Stimulated activated CD4-positive, alpha-beta T cell treated with anti-CD3 and anti-CD28 coated beads, Interleukin-1b, Interleukin-23, amount 100 ng/mL, for 1 hour (primary cell): ENCODE measurements at places on chromosomes 2 and 18.

GRCh38 chr18:5969355-5969988, 74.2 kb upstream of the TMEM200C start:
- DNase-seq = no peak

- DNase-seq = no peak
Measured at GRCh38 chr2:133794114-133794513, 225.9 kb upstream of the NCKAP5 start.

DNA sequence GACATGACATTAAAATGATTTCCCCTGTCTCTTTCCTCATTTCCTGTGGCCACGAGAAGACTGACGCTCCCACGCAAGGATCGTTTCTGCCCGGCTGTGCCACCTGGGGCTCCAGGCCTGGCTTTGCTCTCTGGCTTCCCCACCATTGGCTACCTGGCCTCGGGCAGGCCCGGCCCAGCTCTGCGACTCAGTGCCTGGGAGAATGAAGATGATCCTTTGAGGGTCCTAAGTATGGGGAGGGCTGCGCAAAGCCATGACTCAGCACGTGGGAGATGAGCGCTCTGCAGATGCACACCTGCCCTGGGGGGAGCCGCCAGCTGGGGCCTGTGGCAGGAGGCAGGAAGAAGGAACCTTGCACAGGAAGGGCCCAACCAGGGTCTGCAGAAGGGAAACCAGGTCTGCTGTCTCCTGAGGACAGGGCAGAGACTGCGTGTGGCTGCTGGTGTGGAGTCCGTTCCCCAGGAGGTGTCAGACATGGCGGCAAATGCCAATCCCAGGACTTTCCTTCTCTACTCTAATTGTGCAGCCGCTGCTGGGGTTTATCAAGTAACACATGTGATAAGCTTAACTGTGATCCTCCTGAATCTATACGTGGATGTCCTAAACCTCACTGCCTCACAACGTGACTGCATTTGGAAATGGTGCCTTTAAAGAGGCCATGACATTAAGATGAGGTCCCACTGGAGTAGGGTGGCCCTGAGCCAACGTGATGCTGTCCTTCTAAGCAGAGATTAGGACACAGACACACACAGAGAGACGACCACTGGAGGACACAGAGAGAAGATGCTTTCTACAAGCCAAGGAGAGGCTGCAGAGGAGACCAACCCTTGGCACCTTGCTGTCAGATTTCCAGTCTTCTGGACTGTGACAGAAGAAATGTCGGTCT, 32.9 kb downstream of the MBP start:
- no peak for DNase-seq

GRCh38 chr18:55651236-55651635, 63.2 kb upstream of the TCF4 start:
- DNase-seq = no peak

GRCh38 chr2:46521215-46521683, 41.9 kb downstream of the TMEM247 start:
- no peak for DNase-seq

DNA sequence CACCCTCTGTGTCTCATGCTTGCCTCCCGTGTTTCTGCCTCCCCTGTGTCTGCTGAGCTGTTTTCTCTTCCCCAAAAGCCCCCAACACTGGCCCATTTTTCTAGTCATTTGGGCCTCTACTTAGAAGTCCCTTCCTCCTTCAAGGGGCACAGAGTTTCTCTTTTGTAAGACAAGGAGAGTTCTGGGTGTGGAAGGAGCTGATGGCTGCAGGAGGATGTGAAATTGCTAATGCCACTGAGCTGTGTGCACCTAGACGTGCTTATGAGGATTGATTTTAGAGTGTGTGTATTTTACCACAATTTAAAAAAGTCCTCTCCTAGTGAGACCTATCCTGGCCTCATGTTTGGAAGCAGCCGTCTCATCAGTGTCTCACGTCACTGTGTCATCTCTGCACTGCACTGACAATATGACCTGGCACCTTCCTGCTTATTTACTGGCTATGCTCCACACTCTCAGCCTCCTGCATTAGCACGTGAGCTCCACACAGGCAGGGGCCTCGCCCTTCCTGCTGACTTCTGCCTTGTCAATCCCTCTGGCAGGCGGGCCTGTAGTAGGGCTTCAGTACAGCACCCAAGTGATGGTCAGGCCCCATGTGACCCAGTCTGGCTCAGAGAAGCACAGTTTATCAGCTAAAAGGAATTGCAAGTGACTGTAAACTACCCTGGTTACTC, 8.0 kb upstream of the MBP start:
- no peak for DNase-seq

GRCh38 chr2:25270061-25270460, 71.7 kb downstream of the DNMT3A start:
- no peak for DNase-seq

DNA sequence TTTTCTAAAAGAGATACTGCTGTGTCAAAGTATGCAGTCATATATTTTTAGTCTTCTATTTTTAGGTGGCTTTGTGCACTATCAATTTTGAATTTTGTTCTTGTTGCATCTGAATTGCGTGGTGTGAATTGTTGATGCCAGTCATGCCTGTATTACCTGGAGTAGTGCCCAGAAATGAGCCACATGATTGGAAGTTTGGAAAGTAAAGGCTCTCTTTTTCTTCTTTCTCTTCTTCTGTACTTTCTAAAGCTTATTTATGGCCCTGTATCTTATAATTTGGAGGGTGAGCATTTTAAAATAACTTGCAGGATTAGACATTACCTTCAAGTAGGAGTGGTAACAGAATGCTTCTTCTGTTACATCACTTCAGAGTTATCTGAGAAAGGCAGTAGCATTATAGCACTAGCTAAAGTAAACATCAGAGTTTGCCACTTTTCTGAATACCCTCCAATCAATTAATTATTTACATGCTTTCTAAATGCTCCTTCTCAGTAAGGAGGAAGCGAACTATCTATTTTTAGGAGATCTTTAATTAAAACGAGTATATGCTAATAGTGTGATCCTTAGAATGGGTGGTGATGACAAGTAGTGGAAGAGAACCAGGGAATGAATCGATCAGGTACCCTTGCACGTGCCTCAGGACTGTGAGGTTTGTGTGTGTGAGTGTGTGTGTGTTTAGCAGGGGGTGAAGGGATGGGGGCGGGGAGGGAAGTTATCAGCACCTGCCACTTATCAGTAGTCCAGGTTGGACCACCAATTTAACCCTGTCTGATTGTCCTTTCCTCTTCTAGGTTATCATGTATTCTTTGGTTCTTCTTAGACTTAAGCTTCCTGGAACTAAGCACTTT, 112.5 kb downstream of the MAP3K20 start:
- DNase-seq = no peak

GRCh38 chr18:70181015-70181414, 24.5 kb downstream of the RTTN start:
- DNase-seq = no peak

- no peak for DNase-seq
Measured at GRCh38 chr2:60759654-60760053, 3.6 kb downstream of the PAPOLG start.

- no peak for DNase-seq
Measured at GRCh38 chr2:31823558-31823957, 187.2 kb downstream of the MEMO1 start.
